ENCODE measurements at places on chromosomes 11 and 22.

DNA sequence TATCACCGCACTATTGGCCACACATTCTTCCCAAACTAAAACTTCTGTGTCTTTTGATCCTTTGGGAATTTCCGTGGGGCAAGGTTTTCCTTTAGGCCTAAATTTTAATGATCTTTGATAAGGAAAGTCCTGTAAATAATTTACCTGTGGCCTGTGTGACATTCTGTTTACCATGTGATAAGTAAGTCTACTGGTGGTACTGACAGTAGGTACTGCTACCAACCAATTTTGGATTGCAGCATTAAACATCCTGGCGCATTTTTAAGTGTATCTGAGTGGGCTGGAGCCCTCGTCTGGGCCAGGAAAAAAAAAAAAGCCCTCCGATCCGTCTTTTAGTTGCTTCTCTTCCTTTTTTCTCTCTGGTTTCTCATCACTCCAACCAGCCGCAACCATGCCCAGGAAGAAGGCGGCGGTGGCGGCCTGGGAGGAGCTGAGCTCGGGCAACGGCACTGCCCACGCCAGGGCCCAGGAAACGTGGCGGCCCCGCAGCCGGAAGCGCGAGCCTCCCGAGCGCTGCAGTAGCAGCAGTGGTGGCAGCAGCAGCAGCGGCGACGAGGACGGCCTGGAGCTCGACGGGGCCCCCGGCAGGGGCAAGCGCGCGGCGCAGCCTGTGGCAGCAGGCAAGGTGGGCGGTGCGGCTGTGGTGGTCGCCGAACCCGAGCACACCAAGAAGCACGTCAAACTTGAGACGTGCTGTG, 33.6 kb downstream of the ASRGL1 start:
- peak; percentile 27 for DNase-seq

DNA sequence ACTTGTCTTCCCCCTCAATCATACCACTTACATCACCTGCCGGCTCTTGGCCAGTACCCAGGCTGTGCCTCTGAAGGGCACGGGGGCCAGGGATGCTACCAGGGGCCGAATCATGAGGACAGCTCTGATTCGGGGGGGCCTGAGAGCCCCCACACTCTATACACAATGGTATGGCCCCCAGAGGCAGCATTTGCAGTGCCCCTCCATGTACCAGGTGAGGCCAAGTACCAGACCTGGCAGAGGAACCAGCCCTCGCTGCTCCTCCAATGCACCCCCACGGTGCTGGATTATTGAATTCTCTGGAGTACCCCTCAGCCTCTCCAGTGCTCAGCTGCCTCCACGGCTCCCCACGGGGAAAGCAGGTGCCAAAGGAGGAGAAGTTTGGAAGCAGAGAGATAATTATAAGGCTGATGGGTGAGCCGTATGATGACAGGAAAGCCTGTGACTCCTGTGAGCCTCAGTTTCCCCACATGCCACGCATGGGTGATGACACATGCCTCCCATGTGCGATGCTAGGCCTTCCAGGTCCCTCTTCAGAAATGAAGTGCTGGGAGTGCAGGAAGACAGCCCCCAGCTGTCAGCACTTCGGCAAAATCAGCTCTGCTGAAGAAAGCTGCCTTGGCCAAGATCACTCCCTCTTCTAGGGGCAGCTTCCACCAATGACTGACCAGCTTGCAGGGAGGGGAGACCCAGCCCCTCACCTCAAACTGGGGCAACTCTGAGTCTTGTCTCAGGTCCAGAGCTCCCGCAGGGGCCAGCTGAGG, 69.9 kb downstream of the THAP12 start:
- DNase-seq: no peak

GRCh38 chr11:36557991-36558390, 9.8 kb upstream of the RAG1 start:
- DNase-seq: no peak

DNA sequence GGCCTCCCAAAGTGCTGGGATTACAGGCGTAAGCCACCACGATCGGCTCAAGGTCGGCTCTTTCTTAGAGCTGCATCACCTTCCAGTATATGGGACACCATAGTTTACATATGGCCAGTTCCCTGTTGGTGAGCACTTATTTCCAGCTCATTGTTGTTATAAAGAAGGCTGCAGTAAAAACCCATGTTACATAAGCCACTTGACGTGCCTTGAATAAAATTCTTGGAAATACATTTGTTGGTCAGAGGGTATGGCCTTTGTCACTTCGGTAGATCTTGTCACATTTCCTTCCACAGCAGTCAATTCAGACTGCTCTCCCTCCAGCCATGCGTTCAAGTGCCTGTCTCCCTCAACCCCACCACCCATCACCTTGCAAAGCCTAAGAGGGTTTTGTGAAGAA, 92.9 kb downstream of the PRR5L start:
- no peak for DNase-seq

- DNase-seq: no peak
Observed at GRCh38 chr11:129412494-129412893, 36.8 kb downstream of the BARX2 start.

DNA sequence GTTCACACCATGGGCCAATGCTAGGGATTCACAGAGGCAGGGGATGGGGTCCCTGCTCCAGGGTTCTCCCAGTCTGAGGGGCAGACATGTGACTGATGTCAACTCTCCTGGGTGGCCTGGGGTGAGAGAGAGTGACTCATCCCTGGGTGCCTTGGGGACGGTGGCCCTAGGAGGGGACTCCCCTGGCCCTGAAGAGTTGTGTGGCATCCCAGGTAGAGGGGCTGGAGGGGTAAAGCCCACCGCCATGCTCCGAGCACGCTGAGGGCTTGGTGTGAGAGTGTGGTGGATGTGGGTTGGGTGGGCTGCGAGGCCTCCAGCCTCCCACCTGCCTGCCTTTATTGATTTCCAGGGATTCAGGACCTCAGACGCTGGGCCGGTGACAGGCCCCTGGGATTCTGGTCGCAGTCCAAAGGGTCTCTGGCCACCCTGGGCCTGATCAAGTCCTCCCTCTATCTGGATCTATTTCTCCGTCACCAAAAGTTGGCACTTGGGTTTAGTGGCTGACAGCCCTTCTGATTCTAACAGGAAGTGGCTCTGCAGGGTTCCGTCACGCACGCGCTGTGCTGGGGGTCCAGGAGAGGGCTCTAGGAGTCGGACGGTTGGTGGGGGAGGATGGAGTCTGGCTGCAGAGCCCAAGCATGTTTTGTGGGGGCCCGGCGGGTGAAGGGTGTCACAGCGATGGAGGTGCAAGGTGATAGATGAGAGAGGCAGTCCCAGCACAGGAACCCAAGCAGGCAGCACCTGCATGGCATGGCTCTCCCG, 27.3 kb upstream of the WNT7B start:
- peak; percentile 11 for DNase-seq

DNA sequence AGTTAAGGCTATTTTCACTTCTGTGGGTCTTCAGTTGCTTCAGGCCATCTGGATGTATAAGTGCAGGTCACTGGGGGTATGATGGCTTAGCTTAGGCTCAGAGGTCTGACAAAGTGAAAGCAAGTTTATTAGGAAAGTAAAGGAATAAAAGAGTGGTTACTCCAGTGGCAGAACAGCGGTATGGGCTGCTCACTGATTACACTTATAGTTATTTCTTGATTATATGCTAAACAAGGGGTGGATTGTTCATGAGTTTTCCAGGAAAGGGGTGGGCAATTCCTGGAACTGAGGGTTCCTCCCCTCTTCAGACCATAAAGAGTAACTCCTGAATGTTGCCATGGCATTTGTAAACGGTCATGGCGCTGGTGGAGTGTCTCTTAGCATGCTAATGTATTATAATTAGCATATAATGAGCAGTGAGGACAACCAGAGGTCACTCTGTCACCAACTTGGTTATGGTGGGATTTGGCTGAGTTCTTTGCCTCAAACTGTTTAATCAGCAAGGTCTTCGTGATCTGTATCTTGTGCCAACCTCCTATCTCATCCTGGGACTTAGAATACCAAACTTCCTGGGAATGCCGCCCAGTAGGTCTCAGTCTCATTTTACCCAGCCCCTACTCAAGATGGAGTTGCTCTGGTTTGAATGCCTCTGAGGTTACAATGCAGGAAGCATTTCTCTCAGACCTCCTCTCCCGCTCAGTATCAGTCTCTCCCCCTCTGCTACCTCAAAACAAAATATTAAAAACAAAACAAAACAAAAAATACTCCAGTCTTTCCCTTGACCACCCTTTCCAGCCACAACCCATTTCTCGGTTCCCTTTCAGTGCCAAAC, 106.6 kb upstream of the SLC22A12 start:
- no peak for DNase-seq

DNA sequence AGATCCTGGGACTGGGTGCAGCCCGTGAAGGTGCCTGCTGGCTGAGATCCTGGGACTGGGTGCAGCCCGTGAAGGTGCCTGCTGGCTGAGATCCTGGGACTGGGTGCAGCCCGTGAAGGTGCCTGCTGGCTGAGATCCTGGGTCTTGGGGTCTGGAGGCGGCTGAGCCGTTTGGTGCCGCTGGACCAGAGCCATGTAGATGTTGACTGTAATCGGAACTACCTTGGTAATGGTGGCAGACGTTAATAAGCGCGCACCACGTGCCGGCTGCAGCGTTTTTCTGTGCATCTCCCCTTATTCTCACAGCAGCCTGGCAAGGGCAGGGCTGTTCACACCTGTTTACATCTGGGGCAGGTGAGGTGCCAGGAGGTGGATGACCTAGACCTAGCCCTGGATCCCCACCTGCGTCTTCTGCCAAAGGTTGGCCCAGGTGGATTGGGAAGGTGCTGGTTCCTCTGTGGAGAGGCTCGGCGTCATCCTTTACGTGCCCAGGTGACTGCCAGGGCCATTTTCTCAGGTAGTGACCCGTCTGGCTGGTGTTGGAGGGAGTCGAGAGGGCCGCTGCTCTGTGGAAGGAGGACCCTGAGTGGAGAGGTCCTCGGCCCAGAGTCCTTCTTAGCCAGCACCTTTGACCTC, 382.5 kb downstream of the TBC1D22A start:
- DNase-seq: no peak

DNA sequence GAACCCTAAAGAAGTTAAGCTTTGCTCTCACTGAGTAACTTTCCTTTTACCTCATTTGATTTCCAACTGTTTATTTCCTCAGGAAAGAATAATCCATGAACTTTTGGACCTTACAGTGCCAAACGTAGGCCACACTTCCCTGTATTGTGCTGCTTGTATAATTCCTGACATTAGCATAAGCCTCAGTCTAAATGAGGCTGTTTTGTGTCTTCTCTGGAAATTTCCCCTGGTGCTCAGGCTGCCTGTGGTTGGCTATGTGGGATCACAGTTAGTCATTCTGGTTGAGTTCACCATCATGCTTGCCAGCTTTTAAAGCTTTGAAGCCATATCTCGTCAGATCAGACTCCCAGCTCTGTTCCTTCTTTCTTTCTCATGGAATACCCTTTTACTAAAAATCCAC, 107.0 kb downstream of the FAM76B start:
- no peak for DNase-seq

- no peak for DNase-seq
Observed at GRCh38 chr11:2522631-2523255, 77.9 kb downstream of the KCNQ1 start.

GRCh38 chr22:32859743-32860142, 58.2 kb downstream of the TIMP3 start:
- DNase-seq: no peak

DNA sequence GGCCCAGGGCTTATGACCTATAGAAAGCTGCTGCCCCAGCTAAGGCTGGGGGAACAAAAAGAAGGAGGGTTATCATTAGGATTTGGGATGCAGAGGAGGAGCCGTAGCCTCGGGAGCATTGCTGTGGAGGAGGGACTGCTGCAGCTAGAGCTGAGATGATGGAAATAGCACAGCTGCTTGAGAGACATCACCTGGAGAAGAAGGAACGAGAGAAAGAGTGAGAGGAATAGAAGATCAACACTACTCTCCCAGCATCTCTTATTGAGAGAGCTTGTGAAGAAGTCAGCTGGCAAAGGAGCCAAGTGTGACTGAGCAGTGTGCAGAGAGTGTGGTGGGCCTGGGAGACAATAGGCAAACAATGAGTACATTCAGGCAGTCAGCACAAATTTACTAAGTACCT, 100.7 kb upstream of the PLET1 start:
- DNase-seq: no peak

GRCh38 chr11:9688716-9689511, 25.0 kb downstream of the SWAP70 start:
- peak; percentile 86 for DNase-seq

GRCh38 chr11:67674442-67674871, at the start of gene ALDH3B2:
Gene ALDH3B2, minus strand, starts transcription at chr11:67674623. Its CDS starts 7,688 bp downstream, at chr11:67666935.
- DNase-seq: no peak

DNA sequence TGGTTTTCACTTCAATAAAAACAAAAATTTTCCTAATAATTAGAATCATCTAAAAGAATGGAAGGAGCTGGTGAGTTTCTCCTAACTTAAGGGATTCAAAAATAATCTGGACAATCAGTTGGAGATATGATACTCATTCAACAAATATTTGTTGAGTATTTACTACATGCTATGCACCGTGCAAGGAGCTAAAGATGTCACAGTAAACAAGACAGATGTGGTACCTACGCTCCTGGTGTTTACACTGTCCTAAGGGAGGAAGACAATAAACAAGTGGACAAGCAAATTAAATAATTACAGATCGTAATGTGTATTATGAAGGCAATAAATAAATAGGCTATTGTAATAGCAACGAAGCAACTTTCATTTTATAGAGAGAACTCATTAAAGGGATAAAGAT, 9.9 kb upstream of the SPON1 start:
- no peak for DNase-seq

DNA sequence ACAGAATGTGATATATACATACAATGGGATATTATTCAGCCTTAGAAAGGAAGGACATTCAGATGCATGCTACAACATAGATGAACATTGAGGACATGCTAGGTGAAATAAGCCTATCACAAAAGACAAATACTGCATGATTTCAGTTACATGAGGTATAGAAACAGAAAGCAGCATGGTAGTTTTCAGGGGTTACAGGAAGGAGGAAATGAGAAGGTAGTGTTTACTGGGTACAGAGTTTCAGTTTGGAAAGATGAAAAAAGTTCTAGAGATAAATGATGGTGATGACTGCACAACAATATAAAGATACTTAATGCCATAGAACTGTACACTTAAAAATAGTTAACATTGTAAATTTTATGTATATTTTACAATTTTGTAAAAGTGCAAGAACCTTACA, 266.7 kb upstream of the C11orf87 start:
- DNase-seq: no peak

All from EH (cell line).